Activated CD8-positive, alpha-beta memory T cell treated with anti-CD3 and anti-CD28 coated beads for 1 hour (primary cell): ENCODE measurements at places on chromosomes 7 and 10.

GRCh38 chr7:93620057-93620456 is 45.5 kb upstream of the CALCR start:
- no peak for DNase-seq

DNA sequence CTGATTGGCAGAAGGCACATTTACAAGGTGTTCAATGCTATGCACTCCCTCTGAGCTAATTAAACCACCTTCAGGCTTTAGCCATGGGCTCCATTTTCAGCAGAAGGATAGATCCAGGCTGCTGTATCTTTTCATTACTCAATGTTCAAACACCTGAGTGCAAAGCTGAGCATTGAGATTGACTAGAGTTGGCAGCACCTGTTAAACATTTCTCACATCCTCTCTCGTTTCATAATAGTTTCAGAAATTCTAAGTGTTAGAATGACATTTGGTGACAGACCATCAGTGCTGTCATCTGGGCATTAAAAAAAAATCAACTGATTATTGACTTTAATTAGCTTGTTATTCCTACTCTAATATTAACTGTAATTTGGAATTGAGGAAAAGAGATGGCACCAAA is 187.1 kb upstream of the SEMA3E start:
- no peak for DNase-seq

DNA sequence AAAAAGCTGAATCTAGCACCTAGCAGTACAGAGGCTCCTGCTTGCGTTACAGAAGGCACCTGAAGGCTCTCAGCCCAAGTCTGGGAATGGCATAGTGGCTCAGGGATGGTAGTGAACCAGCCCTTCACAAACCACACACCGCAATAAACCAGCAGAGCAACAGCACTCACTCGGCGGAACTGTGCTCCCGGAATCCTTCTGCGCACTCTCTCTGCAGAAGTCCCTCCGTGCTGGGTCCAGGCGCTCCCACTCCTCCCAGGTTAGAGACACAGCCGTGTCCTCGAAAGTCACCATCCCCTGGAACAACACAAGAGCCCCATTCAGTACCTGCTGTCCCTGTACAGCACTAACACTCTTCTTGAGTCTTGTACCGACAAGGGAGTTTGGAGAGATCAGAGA is 1.5 kb downstream of the ZNF394 start:
- DNase-seq: no peak

DNA sequence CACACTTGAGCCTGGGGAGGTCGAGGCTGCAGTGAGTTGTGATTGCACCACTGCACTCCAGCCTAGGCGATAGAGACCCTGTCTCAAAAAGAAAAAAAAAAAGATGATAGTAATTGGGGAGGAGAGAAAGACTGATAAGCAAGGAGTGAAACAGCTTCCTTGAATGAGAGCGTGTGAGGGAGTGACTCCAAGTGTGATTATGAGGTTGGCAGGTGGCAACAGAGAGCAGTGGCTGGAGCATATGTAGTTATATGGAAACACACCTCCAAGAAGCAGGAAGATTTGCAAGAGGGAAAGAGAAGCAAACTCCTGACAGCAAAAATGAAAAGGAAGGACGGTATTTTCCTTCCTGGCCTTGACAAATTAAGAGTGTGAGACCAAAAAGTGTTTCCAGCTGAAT is 50.4 kb downstream of the VKORC1L1 start:
- no peak for DNase-seq

DNA sequence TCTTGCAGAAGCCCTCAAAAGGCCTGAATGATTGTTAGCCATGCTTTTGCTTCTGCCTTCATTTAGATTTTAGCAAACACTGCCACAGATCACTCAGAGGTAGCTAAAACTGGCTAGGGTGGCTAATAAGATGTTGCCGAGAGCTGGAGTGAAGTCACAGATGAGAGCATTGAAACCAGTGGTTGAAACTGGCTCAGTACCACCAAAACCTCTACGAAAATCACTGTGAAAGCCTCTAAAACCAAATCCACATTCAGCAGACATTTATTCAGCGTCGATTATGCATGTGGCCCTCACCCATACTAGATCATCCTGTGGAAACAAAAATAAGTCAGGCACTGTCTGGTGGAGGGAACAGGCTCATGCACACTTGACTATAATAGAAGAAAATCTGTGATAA is 50.8 kb downstream of the PIK3CG start:
- no peak for DNase-seq

DNA sequence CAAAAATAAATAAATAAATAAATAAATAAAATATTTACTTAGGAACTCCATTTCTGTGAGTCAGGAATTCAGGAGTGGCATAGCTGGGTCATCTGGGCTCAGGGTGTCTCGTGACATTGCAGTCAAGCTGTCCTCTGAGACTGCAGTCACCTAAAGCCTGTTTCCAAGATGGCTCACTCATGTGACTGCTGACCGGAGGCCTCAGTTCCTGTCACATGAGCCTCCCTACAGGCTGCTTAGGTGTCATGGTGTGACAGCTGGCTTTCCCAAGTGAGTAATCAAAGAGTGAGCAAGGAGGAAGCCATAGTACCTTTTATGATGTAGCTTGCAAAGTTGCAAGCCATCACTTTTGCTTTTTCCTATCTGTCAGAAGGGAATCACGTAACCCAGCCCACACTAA is 128.6 kb upstream of the KCTD7 start:
- DNase-seq: no peak

DNA sequence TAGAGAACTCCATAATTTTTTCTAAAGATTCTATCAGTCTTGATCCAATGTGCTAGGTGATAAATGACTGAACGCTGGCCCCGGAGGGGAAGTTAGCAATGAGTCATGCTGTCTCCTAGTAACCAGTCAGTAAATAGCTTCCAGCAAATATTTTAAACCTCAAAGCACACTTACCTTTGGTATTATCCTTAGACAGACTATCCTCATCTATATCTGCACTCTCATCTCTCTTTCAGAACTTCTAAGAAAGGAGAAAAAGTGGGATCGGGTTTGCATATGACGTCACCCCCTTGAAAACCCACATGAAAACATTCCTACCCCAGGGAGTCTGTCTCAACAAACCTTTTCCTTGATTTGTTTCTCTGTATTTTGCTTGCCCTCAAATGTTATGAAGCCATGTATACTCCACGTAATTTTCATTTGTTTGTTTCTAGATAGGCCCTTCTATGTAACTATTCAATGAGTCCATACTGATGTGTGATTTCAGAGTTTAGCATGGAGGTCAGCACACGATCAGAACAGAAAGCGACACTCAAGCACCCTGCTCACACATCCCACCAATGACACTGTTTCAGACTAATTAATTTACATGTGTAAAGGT is 174.9 kb upstream of the NRP1 start:
- DNase-seq: no peak

GRCh38 chr10:13062803-13063202 is 37.2 kb upstream of the OPTN start:
- no peak for DNase-seq
